ENCODE measurements at places on chromosomes 1 and 21.

DNA sequence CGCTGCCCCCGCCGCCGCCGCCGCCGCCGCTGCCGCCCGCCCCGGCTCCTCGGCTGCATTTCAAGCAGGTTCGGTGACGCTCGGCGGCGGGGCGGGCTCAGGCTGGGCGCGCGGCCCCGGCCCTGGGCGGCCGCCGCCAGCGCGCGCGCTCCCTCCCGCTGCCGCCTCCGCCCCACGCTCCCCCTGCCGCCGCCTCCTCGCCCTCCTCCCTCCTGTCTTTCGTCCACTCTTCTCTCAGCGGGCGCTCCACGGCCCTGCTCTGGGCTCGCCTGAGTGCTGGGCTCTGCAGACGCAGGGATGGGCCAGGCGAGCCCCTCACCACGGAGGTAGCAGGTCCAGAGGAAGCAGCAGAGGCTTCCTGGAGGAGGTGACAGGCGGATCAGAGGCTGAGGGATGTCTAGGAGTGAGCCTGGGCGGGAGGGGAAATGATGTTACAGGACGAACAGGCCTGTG is at the start of gene LRP8:
TSS of gene LRP8 (minus strand) at position 62 of the 453 bp plus-strand sequence. CDS start 158 bp downstream, outside the sequence.
- DNase-seq, result peak; percentile 54

DNA sequence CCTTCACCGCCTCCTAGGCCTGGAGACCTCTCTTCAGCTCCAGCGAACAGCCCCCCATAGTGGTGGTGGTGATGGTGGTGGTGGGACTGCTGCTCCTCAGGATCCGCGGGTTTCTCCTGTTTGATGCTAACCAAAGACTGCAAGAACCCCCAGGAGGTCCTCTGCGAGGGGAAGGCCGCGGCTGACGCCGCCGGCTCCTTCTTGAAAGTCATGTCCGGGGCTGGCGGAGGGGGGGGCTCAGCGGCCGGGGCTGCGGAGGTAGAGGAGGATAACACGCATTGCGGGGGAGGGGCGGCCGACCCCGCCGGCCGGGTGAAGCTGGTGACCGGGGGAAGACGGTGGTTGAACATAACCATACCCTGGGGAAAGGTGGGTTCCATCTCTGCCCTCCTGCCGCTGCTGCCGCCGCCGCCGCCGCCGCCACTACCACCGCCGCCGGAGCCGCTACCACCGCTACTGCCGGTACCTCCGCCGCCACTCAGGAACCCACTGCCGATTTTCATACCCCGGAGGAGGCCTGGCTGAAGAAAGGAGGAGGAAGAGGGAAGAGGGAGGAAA is 554 bp downstream of the ZNF281 start:
- no peak for DNase-seq

- peak; percentile 45 for DNase-seq
Observed at GRCh38 chr21:35050348-35051286, 1.5 kb upstream of the RUNX1 start.

- DNase-seq, result no peak
Observed at GRCh38 chr21:44375761-44376241, 22.4 kb downstream of the TRPM2 start.

GRCh38 chr1:207825719-207826556 is 74.1 kb downstream of the CD46 start:
- DNase-seq, result peak; percentile 74

GRCh38 chr1:39129514-39129913 is 75.0 kb upstream of the MACF1 start:
- DNase-seq, result no peak

DNA sequence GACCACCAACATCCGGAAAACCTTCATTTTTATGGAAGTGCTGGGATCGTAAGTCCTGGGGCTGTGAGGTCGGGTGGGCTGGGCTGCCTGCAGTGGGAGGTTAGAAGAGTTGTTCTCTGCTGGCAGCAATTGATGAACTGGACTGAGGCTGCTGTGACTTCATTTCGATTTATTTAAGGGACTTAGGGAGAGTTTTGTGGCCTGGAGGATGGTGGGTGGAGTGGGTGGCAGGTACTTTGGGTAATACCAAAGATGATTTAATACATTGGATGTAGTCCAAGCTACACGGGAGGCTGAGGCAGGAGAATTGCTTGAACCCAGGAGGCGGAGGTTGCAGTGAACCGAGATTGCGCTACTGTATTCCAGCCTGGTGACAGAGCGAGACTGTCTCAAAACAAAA is 11.5 kb downstream of the CAMK1G start:
- DNase-seq, result no peak

DNA sequence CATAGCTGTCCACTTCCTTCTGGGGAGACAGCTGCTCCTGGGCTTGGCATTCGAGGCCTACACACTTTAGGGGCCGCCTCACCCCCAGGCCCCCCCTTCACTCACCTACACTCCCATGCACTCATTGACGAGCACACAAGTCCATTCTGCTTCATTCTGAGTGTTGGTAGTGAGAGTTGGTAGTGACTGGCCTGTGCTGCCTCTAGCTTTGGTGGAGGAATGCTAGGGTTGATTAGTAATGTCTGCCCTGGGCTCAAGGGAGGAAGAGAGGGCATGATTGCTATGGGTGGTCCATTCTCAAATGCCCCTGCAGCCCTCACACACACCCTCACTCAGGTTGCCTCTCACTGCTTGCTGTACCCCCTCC is 30.4 kb downstream of the TRIM11 start:
- no peak for DNase-seq

DNA sequence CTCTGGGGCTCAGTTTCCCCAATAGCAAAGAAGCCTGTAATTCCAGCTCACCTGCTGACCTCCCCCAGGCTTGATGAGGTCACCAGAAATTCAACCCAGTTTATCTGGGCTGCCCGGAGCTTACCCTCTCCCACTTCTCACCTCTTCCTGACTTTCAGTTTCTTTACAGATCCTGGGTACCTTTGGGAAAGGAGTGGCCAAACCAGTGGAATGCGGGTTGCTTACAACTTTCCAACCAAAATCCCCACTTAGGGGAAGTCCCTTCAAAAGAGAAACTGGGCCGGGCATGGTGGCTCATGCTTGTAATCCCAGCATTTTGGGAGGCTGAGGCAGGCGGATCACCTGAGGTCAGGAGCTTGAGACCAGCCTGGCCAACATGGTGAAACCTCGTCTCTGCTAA is 5.9 kb upstream of the MARCKSL1 start:
- DNase-seq, result no peak

- peak; percentile 43 for DNase-seq
Observed at GRCh38 chr1:14737561-14738094, 139.1 kb downstream of the KAZN start.

- DNase-seq, result no peak
Observed at GRCh38 chr1:37424523-37424922, 49.9 kb upstream of the ZC3H12A start.

DNA sequence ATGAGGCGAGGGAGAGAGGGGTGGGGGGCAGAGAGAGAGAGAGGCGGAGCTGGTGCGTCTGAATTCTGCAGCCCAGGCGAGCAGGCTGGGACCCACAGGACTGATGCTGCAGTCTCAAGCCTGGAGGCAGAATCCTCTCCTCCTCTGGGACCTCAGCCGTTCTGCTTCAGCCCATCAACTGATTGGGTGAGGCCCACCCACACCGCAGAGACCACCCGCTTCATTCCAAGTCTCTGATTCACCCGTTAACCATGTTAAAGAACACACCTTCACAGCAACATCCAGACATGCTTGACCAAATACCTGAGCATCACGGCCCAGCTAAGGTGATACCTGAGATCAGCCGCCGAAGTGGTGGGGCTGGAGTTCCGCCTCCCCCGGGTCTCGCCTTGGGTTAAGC is 147.8 kb downstream of the NPHP4 start:
- DNase-seq, result no peak

DNA sequence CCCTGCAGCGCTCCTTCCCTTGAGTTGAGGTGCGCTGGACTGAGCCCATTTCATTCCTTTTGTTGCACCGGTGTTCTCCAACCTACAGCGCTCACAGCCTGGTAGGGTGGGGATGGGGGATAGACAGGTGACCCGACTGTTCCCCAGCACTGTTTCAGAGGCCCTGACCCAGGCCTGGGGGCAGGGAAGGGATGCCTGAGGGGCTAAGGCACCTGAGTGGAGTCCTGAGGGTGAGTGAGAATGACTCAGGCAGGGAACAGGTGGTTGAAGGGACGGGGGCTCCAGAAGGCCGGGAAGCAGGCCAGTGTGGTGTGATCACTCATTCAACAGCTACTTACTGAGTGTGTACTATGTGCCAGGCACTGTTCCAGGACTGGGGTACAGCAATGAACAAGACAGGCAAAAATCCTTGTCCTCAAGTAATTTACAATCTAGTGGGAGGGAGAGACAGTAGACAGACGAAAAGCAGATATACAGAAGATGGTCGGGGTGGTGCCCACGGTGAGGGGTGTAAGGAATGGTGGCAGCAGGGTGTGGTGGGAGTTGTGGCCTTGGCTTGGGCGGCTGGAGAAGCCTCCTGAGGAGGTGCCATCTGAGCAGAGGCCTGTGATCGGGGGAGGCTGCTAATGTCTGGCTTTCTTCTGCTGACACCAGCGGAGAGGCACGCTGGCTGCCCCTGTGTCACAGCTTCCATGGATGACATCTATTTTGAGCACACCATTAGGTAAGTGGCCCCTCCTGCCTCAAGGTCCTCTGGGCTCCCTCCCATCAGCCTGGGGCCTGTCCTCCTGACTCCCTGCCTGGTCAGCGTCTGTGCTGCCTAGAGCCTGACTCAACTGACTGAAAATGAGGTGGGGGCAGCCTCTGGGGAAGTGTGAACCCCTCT is 37.4 kb downstream of the ACOT11 start:
- no peak for DNase-seq

GRCh38 chr1:76583875-76584477 is 283.3 kb upstream of the ST6GALNAC5 start:
- no peak for DNase-seq

DNA sequence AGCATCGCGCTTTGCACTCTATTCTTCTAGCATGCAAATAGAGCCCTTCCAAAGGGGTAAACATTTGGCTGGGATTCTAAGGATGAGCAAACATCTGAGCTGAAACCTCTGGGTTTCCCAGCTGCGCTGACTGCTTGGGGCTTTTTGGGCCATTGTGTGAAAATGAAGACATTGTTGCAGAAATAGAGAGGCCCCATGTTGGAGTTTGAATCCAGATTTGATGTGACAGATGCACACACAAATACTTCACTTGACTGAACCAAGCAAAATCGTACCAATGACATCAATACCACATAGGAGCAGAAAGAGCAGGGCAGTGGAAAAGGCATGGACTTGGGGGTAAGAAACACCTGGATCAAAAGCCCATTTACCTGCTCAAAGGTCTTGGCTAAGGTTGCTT is 144.6 kb upstream of the HMGB4 start:
- no peak for DNase-seq

GRCh38 chr21:14569026-14569621 is 23.0 kb upstream of the SAMSN1 start:
- DNase-seq, result no peak

GRCh38 chr1:193216920-193217319 is 30.5 kb upstream of the B3GALT2 start:
- DNase-seq, result no peak

GRCh38 chr21:14734191-14734590 is 188.1 kb upstream of the SAMSN1 start:
- peak; percentile 8 for DNase-seq

DNA sequence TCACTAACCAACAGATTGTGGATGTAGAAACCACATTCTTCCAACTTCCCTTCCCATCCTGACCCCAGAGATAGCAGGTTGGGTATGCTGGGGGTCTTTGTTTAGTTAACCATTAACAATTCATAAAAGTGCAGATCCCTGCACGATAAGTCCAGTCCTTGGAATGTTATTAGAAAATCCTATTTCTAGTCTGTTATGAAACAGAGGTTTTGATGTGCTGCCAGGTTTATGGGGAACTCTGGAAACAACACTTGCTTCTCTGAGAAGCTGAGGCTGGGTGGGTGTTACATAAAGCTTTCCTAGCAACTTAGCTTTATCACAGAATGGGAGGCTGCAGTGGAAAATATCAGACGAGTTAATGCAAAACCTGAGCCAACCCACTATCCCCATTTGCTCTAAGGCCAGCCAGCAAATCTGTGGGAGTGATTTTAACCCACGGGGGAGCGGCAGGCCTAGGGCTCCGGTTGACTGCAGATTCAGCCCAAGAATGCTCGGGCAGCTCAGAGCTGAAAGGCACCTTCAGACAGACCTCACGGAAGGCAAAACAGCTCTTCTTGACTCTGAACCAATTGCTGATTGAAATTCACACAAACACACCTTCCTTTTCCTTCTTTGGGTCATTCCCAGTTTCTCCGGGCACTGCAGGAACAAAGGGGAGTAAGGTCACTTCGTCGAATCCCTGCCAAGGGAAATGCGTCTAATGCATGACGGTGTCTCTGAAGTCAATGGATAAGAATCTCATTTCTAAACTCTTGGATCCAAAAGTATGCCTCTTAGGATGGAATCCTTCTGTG is 111.7 kb upstream of the IRF2BP2 start:
- peak; percentile 61 for DNase-seq

DNA sequence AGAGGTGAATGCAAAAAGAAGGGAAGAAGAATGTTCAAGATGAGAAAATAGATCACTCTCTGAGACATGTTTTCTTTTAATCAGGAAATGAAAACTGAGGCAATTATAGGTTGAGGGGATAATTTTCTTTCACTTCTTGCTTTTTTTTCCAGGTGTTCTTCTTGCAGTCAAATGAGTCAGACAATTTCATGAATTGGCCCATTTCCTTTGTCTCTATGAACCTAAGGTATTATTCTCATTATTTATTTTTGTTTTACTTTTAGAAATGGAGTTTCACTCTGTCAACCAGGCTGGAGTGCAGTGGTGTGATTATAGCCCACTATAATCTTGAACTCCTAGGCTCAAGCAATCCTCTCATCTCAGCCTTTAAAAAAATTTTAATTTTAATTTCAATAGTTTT is 3.5 kb upstream of the VASH2 start:
- DNase-seq, result no peak

GRCh38 chr1:64469116-64469976 is 583 bp upstream of the CACHD1 start:
- DNase-seq, result no peak

- no peak for DNase-seq
Observed at GRCh38 chr1:245173446-245174211, 18.8 kb downstream of the KIF26B start.

GRCh38 chr1:153368495-153368894 is 6.9 kb downstream of the S100A12 start:
- DNase-seq, result no peak

- DNase-seq, result no peak
Observed at GRCh38 chr21:35017256-35017655, 31.8 kb downstream of the RUNX1 start.

- no peak for DNase-seq
Observed at GRCh38 chr1:113255038-113255719, 135.1 kb upstream of the MAGI3 start.

DNA sequence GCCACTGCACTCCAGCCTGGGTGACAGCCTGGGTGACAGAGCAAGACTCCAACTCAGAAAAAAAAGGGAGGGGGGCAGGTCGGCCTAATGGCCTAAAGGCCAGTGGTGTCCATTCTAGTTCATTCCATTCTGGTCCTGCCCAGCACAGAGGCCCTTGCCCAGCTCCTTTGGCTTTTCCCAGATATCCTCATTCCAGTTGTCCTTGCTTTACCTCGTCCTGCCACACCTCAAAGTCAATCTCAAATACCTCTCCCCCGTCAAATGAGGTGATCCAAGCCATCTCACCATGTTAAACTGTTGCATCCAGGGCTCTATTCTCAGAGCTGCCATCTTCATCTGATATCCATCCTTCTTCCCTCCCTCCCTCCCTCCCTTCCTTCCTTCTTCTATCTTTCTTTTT is 19.9 kb upstream of the PIK3CD start:
- no peak for DNase-seq

Measured in globus pallidus (tissue), 1 donor.